ENCODE measurements at places on chromosomes 3 and 15. TPM values are rescaled to one million over a fixed set of nuclear protein-coding genes. Genes with fewer than 3 reads are reported as not detected.
A peak's percentile ranks its signal among the peaks of the same experiment; 100 is the strongest.

DNA sequence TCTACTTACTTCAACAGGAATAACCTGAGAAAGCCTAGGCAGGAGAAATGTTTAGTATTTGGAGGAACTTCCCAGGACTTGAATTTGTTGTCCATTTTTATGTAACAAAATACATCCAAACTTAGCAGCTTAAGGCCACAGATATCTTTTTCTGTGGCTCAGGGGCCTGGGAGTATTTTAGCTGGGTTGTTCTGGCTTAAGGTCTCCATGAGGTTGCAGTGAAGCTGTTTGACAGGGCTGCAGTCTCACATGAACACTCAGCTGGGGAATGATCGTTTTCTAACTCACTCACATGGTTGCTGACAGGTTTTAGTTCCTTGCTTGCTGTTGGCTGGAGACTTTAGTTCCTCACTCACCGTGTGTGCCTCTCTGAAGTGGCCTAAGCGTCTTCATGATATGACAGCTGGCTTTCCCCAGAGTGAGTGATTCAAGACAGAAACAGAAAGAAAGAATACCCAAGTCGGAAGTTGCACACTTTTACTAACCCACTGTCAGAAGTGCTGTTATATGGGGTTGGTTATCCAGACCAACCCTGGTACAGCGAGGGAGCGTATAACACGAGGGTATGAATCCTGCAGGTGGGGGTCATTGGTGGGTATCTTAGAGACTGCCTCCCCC, 229.7 kb upstream of the TBL1XR1 start:
- H3K4me1 ChIP-seq = peaks cover 18% of the 10 kb centered on the region
- no peaks in the 10 kb centered on the region for H3K36me3 ChIP-seq
- peaks cover 1% of the 10 kb centered on the region for H3K27me3 ChIP-seq
- no peak for DNase-seq
- no peak overlapping the region for H3K27ac ChIP-seq

The NUP210 gene
- total RNA-seq = 21.6 TPM

The SAMMSON gene
- total RNA-seq = not detected

- H3K4me3 ChIP-seq = no peak overlapping the region
- H3K4me1 ChIP-seq = no peaks in the 10 kb centered on the region
- DNase-seq = no peak
- no peaks in the 10 kb centered on the region for H3K36me3 ChIP-seq
- H3K27ac ChIP-seq = no peak overlapping the region
These were observed 117.2 kb downstream of the TLE3 start for GRCh38 chr15:69980341-69981059.

DNA sequence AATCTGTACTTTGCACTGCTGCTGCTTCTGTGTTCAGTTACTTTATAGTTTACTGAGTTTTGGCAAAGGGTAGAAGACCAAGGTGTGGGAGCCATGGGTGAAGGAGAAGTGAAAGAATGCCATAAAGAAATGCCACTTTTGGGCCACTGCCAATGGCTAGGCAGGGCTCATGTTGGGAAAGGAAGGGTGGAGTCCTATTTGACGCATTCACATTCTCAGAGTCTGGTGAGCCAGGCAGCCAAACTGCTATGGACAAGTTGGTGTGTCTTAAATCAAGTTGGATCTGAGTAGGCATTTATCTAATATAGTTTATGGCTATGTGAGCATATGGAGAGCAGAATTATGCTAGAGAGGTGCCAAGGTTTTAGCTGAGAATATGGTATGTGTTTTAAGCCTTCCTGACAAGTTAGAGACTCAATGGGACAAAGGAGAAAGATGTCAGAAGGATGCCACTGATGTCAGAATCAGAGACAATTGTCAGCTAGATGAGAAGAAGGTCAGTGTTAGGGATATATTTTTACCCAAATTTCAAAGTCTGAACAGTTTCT, 296.1 kb downstream of the AGBL1 start:
- H3K27me3 ChIP-seq = peaks cover 45% of the 10 kb centered on the region
- H3K36me3 ChIP-seq = no peaks in the 10 kb centered on the region
- H3K4me1 ChIP-seq = peaks cover 5% of the 10 kb centered on the region
- DNase-seq = no peak
- H3K27ac ChIP-seq = no peak overlapping the region

DNA sequence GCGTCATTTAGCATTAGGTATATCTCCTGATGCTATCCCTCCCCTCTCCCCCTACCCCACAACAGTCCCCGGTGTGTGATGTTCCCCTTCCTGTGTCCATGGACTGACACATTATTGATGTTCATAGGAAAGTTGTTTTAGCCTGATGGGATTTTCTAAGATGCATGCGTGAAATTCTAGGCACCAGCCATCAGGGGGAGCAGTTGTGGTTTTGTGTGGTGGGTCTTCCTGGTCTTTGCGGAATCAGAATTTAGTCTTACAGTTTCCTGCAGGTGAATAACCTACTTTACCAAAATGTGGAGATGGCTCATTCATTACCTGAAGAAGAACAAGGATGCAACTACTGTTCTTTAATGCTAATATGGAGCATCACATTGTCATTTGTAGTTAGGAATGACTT, 455.0 kb upstream of the THBS1 start:
- peaks cover 21% of the 10 kb centered on the region for H3K4me1 ChIP-seq
- H3K4me3 ChIP-seq = no peak overlapping the region
- no peak overlapping the region for H3K27ac ChIP-seq
- DNase-seq = no peak
- no peaks in the 10 kb centered on the region for H3K36me3 ChIP-seq

- no peak overlapping the region for H3K27ac ChIP-seq
- H3K4me1 ChIP-seq = peaks cover 4% of the 10 kb centered on the region
- H3K27me3 ChIP-seq = no peaks in the 10 kb centered on the region
- no peak for DNase-seq
- no peak overlapping the region for H3K4me3 ChIP-seq
These were observed 376.8 kb upstream of the SEMA6D start for GRCh38 chr15:47340571-47340920.

DNA sequence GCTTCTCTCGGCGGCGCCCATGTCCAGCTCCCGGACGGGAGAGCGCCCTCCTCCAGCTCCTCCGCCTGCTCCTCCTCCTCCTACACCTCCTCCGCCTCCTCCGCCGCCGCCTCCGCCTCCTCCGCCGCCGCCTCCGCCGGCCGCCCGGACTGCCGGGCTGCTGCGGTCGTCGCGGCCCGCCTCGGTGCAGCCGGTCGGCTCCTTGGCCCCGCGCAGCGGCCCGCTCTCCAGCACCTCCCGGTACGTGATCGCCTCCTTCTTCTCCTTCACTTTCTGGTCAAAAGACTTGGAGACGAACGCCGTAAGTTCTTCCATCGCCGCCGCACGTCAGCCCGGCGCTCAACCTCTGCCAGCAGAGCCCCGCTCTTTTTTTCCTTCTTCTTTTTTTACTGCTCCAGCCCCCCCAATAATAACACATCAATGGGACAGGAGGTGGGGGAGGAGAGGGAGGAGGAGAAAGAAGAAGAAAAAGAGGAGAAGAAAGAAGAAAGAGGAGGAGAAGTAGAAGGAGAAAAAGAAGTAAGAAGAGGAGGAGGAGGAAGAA, 438 bp downstream of the SHOX2 start:
- H3K36me3 ChIP-seq = no peaks in the 10 kb centered on the region
- H3K4me1 ChIP-seq = peaks cover 33% of the 10 kb centered on the region
- H3K4me3 ChIP-seq = peak overlapping the region; percentile 86
- H3K27me3 ChIP-seq = peaks cover 92% of the 10 kb centered on the region

The TIGIT gene
- not detected for total RNA-seq

Data from type B pancreatic cell (in vitro differentiated cells).